ENCODE measurements at places on chromosomes 4 and X.

DNA sequence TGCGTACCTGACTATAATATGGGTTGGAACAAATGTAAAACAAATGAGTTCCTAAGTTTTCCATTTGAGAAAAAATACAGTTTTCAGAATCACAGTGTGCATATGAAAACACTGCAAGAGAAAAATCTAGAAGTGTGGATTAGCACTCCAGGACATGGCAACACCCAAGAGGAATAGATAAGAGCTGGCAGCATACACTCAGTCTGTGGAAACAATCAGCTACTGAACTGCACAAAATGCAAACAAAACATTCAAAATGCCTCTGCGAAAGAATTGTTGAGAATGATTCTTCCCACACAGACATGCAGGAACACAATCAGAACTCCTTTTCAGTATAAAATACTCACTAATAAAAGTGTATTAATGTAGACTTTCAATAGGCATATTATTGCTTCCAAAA lies 39.9 kb downstream of the ATP8A1 start:
- ATAC-seq = no peak

- ATAC-seq = no peak
Measured at GRCh38 chrX:103742339-103742738, 31.6 kb downstream of the TMEM31 start.

DNA sequence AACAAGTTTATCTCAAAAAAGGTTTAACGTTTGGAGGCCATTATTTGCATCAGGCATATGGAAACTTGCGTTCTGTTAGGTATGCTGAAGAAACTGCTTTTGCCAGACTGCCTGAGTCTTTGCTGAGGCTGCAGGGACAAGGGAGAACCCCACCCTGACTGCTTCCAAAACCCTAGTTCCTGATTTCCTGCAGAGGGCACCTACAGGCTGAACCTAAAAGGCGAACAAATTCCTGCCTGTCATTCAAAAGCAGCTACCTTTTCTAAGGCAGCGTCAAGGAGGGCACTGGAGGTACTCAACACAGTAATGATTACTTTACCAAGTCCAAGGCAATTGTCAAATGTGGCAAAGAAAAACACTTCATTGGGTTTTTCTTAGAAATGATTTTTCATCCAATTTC lies 578 bp upstream of the CORIN start:
- ATAC-seq = no peak

DNA sequence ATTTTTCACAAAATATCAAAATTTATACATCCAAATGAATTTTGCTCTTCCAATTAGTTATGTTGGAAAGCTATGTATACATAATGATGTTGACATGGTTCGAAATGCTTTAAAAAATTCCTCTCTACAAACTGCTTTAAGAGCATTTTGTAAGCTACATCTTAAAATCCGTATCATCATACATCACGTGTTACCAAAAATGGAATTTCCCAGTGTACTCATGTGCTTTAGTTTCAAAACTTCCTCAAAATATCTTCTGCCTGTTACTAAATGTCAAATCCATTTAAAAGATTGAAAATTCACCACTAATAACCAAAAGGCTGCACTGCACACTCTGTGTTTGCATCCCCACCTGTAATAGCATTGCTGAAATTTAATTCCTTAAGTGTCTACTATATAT lies 87.9 kb downstream of the WDFY3 start:
- ATAC-seq = no peak

DNA sequence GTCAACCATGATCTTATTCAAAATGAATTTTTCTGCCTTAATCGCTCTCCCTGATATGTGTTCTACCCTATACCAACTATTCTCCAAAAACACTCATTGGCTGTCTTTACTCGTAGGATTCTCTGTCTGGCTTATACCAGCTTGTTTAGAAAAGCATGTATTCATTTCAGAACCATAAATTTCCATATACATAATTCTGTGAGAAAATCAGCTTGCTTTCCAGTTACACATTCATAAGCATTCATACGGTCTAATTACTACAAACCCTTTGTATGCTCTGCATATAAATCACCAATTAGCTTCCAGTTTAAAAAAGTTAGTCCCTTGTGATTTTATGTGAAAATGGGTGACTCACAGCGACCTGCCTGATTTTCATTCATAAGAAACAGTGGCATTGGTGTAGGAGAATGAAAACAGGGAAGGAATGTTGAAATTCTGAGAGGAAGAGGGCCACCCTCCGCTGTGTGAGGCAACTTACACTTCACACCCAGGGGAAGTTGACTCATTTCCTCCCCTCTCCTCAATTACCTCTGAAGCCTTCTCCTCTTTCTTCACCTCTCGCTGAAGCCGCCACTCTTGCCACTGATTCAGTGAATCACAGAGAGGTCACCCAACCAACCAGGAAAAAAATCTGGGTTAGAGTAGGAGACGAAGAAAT lies 63.3 kb downstream of the MEPE start:
- peak; percentile 95 for ATAC-seq

DNA sequence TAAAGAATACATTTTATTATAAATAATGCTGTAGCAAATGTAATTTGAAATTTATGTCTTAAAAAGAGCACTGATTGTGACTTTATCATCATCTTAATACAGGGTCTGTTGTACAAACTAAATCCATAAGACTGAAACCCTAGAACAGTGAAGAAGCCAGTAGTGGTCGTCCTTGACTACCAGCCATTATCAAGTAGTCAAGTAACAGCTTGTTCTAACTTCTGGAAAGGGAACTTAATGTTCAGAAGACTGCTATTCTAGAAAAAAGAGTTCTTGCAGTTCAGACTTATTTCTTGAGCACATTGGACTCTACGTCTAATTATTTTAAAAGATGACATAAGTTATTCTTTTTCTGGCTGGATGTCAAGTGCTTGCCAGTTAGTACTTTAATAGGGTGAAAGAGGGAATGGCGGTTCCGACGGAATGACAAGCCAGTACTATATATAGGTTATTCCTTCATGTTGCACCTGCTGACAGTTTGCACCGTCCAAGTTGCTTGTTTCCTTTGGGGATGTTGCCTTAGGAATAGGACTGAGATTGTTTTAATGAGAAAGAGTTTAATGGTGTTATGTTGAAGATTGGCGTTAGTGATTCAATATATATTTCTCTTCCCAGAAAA lies 109.9 kb downstream of the RAPGEF2 start:
- ATAC-seq = no peak

- no peak for ATAC-seq
Measured at GRCh38 chrX:134423606-134424005, 36.4 kb upstream of the HPRT1 start.

- ATAC-seq = no peak
Measured at GRCh38 chrX:29627833-29628232, 587.5 kb upstream of the MAGEB2 start.

DNA sequence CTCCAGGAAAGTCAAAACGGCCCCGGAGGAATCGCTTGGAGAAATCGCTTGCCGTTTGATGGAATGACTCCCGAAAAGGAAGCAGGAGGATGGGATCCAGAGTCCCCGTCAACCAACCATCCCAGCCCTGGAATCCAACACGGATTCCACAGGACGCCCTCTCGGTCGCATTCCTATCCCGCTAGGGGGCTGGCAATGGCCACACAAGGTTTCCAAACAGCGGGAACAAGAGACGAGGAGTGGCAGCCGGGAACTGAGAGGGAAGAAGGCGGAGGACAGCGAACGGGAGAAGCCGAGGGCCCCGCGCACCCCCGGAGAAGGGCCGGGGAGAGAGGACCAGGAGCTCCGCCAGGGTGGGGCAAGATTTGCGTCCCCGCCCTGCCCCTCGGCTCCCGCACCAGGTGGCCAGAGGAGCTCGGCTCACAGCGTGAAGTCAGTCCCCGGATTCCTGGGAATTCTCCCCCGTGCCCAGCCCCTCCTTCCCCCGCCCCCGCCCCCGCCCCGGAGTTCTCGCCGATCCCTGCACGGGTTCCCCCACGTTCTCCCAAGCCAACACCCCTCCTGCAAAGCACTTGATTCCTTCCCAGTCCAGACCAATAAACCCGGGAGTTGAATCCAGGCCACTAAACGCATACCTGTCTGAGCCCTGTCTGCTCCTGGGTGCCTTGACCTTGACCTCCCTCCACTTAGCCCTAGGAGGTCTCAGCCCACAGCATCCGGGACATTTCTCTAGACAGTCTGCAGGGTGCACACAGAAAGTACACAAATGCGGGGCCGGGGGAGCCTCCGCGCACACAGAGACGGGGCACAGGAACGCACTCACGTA lies 1.4 kb downstream of the PDZD4 start:
- ATAC-seq = peak; percentile 44

DNA sequence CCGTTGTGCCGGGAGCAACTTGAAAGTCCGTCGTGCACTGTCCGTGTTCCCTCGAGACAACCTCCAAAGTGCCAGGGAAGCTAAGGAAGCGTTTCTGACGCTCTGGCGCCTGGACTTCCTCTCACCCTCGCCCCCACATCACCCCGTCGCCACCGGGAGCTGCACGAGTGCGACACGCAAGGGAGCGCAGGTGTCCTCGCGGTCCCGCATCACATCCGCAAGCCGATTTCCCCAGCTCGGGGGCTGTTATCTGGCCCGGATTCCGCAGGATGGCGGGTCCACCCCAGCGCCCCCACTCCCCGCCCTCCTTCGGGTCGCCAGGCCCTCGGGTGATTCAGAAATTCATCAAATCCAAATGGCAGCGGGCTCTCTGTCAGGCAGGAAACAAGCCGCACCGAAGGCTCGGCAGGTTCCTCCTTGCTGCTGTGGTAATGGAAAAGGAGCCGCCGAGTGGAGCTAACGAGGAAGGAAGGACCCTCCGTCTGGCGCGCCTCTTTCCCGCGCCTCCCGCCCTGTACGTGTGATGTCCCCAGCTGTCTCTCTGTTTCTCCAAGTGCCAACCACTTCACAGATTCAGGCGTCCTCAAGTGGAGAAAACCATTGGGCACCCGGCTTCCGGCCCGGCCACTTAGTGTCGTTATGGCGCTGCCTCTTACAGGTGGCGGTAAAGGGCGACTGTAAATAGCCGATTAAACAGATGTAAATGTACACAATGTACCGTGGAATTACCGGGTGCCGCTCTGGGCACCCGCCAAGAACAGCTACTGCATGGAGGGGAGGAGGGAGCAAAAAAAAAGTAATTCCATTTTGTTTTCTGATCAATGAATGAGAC lies 921 bp upstream of the SETD7 start:
- peak; percentile 32 for ATAC-seq

GRCh38 chrX:27309406-27309805 lies 153.7 kb downstream of the PPP4R3C start:
- no peak for ATAC-seq

DNA sequence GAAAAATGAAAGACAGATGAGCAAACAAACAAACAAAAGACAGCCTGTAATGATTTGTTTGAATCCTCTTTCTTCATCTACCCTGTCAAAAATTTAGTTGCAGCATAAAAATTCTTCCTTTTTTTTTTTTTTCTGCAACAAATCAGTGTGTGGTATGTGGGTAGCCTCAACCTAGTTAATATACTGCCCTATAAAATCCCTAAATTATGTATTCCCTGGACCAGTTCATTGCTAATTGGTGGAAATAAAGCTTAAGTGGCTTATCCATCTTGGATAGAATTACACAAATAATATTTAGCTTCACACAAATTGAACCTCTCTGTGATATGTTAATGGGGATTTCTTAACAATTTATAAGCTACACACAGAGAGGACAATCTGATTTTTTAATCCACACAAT lies 208.4 kb downstream of the NDST4 start:
- ATAC-seq = no peak

GRCh38 chr4:17809667-17810066 lies 890 bp downstream of the DCAF16 start:
- no peak for ATAC-seq

- ATAC-seq = no peak
Measured at GRCh38 chr4:107791902-107792301, 32.8 kb upstream of the SGMS2 start.

- no peak for ATAC-seq
Measured at GRCh38 chr4:2295500-2295899, 33.6 kb upstream of the MXD4 start.

DNA sequence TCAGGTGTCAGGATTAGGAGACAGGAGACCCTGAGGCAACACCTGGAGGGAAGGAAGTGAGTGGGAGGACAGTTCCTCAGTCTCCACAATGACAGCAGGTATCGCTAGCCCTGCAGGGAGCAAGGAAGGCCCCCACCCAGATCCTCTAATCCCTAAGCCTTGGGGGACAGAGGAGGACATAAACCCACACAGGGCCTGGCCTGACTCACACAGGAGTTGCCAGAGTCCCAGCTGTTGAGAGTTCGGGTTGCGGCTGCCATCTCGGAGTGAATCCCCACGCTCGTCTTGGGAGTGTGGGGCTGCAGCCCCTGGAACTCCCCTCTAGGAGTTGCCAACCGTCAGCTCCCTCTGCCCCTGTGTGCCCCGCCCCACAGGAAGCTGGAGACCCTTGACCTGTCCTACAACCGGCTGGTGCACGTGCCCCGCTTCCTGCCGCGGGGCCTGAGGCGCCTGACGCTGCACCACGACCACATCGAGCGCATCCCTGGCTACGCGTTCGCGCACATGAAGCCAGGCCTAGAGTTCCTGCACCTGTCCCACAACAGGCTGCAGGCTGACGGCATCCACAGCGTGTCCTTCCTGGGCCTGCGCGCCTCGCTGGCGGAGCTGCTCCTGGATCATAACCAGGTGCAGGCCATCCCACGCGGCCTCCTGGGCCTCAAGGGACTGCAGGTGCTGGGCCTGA lies 9.2 kb upstream of the BGN start:
- no peak for ATAC-seq
